ENCODE measurements at places on chromosomes 5 and 9.
A peak's percentile ranks its signal among the peaks of the same experiment; 100 is the strongest.

- DNase-seq = no peak
These were observed 24.4 kb upstream of the PRDM12 start for GRCh38 chr9:130639866-130640555.

DNA sequence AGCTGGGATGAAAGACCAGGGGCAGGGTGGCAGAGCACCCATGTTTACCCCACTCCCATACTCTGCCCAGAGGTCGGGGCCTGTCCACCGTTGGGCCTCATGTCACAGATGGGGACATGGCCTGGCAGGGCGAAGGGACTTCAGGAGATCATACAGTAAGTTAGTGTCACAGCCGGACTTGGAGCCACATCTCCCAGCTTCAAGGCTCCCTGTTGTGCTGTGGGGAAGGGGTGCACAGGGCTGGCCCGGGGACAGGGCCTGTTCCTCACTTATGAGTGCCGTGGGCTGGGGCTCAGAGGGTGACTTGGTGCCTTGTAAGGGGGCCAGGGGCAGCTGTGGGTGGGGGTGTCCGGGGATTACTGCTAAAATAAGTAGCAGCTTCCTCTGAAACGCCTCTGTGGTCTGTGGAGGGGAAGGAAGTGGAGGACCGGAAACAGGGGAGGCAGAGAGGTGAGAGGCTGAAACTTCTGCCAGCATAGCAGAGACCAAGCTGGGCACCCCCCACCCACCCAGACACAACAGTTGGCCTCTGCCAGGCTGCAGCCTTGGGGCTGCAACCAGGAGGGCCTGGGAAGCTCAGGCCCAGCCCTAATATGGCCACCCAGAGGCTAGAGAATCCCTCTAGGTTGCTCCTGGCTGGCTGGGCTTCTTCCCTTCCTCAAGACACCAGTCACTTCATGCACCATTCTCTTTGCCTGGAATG is 41.1 kb upstream of the NEK6 start:
- peak; percentile 38 for DNase-seq

DNA sequence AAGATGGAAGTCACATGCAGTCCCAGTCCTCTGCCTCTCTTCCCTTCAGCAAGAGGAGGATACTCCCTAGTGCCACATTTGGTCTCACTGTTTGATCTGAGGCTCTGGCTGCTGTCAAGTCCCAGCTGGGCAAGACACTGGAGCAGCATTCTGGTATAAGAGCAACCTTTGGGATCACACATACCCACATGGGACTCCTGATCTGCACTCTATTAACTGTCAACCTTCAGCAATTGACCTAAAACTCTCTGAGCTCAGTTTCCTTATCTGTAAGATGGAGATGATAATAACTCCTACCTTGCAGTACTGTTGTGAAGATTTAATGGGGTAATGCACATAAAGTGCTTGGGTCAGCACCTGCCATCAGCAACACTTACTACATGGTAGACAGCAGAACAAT is 437.9 kb downstream of the PIK3R1 start:
- no peak for DNase-seq

DNA sequence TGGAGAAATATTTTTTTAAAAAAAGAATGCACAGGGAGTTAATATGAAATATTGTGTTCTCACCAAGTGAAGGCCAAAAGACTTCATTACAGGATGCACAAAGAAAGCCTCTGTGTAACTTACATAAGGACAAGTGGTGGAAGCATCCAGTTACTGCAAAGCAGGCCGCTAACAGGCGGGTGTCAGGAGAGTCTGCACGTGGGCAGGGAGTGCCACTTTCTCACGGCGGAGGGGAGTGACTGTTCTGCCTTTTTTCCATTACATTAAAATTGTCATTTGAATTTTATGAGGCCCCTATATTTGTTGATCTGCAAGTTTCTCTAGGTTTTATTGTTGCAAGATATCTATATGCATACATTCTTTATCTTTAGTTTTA is 28.1 kb upstream of the SPATA31E1 start:
- DNase-seq = no peak

GRCh38 chr5:150105928-150106615 is 19.7 kb upstream of the CSF1R start:
- DNase-seq = no peak

GRCh38 chr9:130283539-130284248 is 18.1 kb downstream of the HMCN2 start:
- DNase-seq = no peak

DNA sequence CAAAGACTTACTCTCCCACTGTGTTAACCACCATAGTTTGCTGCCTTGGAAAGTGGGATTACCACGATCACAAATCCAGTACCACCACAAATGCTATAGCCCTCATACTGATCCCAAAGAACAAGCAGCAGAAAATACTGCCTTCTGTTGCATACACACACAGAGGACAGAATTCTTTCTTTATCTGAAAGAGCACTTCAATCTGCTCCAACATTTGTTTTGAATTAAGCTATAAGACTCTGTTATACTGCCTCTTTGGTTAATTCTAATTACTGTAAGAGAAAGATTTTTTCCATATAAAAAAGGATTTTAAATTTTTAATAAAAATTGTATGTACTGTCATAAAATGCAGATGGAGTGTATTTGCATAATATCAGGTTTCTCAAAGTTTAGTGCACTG is 69.8 kb downstream of the YIPF5 start:
- no peak for DNase-seq

GRCh38 chr9:83646500-83647239 is 23.7 kb downstream of the IDNK start:
- no peak for DNase-seq

GRCh38 chr9:116061546-116062205 is 91.9 kb upstream of the PAPPA start:
- no peak for DNase-seq

DNA sequence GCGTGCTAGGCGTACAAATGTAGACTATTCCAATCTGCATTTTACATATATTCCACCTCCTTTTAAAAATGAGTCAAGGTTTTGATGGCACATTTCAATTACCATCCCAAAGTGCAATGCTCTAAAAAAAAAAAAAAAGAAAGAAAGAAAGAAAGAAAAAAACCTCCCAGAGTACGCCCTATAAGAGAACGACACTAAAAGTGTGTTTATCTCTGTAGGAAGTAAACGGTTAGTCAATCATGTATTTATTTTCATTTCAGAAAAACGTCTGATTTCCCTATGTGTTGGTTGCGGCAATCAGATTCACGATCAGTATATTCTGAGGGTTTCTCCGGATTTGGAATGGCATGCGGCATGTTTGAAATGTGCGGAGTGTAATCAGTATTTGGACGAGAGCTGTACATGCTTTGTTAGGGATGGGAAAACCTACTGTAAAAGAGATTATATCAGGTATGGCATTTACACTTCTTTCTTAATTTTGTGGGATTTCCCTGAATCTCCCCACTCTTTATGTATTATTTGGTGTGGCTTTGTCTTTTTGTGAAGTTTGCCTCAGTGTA is 1.1 kb downstream of the ISL1 start:
- DNase-seq = no peak

GRCh38 chr5:118467103-118467502 is 521.2 kb downstream of the DTWD2 start:
- no peak for DNase-seq

DNA sequence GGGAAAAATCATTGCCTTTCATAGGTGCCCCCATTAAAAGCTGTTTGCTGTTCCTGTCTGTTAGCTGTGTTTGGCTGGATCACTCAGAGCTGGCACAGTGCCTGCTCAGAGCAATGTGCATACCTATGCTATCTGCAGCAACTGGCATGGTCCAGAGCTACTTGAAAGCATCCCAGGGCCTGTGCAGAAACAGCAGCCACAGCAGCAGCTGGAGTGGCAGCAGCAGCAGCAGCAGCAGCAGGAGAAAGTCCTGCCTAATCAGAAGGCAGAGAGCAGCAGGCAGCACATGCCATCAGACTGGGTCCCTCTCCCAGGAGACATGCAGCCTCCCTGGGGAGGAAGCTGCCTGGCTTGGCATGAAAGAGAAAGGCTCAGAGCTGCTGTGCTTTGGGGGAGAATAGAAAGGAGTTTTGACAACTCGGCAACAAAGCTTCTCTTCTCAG is 243.8 kb upstream of the WWC1 start:
- no peak for DNase-seq

GRCh38 chr5:33417632-33418031 is 23.1 kb upstream of the TARS1 start:
- no peak for DNase-seq

- DNase-seq = no peak
These were observed 57.1 kb upstream of the PTPN3 start for GRCh38 chr9:109555215-109555614.

DNA sequence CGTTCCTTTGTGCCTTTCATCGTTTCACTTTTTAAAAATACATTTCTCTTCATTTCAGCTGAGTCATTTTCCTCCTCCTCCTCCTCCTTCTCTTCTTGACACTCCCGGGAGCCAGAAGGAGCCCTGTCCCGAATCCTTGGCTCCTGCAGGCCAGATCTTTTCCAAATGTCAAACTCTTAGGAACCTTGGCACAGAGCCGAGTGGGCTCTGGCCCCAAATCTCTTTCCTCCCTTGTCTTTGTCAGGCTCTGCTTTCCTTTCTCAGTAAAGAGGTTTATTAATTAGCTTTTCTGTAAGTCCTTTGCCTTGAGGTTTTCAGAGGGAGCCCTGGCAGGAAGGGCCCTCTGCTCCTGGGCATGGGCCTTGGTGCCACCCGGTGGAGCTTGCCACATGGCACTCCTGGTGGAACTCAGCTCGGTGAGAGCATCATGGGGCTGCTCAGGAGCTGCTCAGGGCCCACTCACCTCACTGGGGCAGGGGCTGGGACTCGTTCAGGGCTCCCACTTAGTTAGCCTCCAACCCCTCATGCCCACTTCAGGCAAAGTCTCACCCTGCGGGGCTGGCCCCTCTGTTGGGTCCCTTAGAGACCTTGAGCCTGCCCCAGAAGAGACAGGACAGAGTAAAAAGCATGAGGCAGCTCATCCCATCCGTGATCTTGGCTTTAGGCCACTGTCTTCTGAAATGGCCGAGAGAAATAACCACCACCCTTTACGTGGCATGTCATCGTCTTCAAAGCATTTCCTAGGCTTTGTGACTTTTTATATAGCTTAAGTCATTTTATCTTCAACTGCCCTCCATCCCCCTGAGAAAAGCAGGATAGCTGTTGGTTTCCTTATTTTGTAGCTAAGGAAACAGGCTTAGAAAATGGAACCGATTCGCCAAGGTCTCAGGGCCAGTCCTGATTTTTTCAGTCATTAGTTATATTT is 17.1 kb downstream of the STC2 start:
- no peak for DNase-seq

- no peak for DNase-seq
These were observed 7.9 kb downstream of the FLT4 start for GRCh38 chr5:180641566-180641900.

- no peak for DNase-seq
These were observed 38.2 kb upstream of the DMXL1 start for GRCh38 chr5:119032656-119033055.

DNA sequence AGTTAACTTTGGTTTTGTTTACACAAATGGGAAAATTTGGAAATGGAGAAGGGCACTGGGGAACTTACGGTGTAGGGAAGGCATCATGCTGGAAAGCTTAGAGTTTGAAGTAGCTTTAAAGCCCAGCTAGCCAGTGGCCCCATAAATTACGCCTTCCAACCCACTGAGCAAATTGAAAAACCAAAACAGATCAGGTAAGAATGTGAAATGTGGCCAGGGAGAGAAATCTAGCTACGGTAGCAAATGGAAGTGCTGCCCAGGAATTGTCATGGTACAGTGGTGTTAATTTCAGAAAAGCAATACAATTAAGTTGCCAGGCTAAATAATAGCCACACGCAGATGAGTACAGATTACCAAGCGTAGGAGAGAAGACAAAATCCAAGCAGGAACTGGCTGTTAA is 654.8 kb downstream of the PRELID2 start:
- DNase-seq = no peak

DNA sequence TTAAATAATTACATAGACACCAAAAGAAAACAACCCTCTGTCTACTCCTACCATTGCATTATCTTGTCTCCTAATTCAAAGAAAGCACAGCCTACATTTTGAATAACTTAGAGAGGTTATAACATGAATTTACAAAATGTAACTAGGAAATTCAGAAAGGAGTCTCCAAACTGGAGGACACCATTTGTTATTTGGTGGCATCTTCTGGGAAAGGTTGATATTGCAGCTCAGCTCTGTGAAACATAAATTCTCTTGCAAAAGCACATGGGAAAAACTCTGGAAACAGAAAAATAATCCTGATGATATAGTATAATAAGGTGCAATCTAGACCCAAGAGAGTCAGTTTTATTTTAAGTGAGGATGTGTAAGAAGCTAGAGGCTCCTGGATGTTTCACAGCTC is 215.3 kb downstream of the MLLT3 start:
- no peak for DNase-seq

DNA sequence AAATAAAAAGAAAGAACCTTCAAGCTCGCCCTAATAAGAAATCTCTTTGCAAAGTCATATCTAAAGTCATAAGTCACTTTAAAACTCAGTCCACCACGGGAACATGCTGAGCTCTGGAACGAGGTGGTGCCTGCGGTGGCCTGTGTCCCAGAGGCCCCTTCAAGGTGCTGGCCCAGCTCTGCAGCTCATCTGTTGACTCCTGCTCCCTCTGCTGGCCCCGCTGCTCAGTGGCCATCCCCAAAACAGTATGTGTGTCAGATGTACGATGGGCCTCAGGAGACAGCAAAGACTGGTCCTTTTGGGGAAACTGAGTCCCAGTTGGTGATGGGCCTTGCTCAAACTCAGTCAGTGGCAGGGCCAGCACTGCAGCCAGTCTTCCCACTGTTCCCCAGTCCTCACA is 22.8 kb upstream of the FOXB2 start:
- no peak for DNase-seq

DNA sequence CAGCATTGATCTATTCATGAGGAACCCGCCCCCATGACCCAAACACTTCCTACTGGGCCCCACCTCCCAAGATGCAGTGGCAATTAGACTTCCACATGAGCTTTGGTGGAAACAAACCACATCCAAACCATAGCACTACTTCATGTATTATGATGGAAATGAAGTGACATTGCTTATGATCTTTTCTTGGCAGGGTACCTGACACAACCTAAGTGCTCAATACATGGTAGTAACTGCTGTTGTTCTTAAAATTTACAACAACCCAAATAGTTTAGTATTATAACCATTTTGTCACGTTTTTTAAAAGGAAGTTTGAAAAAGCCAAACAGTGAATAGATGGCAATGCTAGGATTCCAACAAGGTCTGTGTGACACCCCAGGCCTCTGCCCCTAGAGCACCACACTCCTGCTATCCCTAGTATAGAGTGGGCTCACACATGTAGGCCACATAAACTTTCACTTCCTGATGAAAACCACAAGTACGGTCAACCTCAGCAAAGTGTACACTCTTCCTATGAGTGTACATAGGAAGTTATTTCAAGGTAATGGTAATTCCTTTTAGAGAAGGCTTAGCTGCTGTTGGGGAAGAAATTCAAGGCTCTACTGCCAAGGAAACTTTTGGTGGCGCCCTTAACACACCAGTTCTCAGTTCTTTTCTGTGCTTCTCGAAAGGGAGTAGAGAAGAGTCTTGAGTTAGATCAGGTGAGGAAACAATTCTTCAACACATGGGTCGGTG is 97.6 kb downstream of the ARSB start:
- DNase-seq = no peak

- DNase-seq = no peak
These were observed 54.1 kb upstream of the ALDH1A1 start for GRCh38 chr9:73006986-73007385.
